ENCODE measurements at places on chromosomes 4 and X.

- no peak for DNase-seq
These were observed 108.0 kb downstream of the ANAPC4 start for GRCh38 chr4:25485104-25485503.

DNA sequence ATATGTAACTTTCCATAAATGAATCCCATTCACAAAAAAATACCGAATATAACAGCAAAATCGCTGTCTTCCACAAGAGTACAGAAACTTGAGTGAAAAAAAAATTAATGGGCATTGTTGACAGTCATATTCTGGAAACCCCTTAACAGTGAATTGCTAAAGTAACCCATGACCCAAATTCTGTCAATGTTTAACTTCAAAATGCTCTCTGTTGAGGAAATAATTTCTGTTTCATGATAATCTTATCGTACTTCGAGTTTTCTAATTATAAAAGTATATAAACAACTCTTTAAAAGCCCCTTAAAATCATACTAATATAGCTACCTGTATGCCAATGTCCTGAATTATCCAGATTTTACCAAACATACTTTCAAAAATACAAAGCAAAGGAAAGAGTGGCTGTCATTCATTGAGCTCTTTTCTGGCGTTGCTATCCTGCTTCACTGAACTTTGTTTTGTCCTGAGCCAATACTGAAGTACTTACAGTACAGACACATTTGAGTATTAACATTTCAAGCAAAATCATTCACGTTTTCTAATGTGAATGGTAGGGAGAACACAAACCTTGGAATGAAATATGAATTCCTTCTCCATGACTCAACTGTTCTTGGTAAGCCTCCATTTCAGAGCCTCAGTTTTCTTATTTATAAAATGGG, 2.4 kb downstream of the XAGE3 start:
- no peak for DNase-seq

DNA sequence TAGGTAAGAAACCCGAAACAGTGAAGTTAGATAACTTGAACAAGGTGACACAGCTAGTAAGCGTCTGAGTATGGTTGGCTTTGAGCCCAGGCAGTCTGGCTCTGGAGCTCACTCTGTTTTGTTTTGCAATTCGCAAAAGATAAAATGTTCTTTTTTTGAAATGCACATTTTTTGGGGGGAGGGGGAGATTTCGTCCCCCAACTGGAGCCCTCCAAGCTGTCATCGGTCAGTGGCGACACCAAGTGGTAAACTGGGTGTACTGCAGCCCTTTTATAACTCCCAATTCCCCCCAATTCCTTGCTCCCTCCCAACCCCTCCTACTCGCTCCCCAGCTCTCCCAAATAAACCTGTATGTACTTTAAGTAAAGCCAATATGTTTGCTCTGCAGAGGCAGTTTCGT, 2.8 kb upstream of the CLCN5 start:
- DNase-seq = peak; percentile 86

DNA sequence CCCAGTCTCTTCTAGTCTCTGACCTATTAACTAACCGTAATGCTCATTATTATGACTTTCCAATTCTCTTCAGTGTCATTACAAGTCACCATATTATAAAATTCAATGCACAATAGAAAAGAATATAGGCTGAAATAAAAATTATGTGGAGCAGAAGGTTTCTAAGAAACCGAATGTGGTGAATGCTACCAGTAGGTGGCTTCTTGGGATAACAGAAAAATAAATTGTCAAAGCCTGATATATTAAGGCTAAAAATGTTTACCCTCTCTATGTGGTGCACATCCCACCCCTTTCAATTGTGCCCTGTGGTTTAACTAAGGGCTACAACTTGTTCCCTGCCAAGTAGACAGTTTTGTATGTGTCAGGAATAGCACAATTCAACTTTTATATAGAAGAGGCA, 624.6 kb upstream of the TECRL start:
- no peak for DNase-seq

GRCh38 chr4:25088093-25088952, 57.6 kb upstream of the LGI2 start:
- no peak for DNase-seq

- DNase-seq = no peak
These were observed 498 bp downstream of the RBMX start for GRCh38 chrX:136880003-136880451.

GRCh38 chrX:20530406-20530921, 263.8 kb upstream of the RPS6KA3 start:
- DNase-seq = peak; percentile 65

GRCh38 chr4:55608591-55608990, 16.5 kb upstream of the PDCL2 start:
- peak; percentile 17 for DNase-seq

GRCh38 chrX:154650221-154650510, 3.2 kb downstream of the CTAG2 start:
- no peak for DNase-seq

- no peak for DNase-seq
These were observed 69.9 kb downstream of the PALLD start for GRCh38 chr4:168566726-168567125.
